ENCODE measurements at places on chromosomes 6 and 20.

GRCh38 chr20:32762754-32763201 lies 593 bp downstream of the DNMT3B start:
- DNase-seq = no peak

DNA sequence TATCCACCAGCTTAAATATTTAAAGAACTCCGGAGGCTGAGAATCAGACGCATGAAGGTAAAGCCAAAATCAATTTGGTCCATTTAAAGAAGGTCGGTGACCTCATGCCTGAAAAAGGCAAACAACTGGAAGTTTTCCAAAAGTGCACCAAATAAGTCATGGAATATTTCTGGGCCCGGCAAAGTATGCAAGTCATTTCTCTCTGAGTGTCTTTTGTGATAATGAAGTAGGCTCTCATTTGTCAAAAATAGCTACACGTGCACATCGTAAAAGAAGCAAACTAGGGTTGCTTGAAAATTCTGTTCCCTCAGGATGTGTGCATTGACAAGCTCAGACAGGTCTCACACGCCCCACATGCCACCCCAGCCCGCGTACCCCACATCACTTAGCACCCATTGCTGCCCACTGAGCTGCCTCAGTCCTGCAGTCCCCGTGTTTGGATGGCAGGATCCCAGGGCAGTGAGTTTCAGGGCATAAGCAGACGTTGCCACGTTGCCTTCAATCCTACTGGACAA lies 20.5 kb upstream of the PYGB start:
- DNase-seq = no peak

DNA sequence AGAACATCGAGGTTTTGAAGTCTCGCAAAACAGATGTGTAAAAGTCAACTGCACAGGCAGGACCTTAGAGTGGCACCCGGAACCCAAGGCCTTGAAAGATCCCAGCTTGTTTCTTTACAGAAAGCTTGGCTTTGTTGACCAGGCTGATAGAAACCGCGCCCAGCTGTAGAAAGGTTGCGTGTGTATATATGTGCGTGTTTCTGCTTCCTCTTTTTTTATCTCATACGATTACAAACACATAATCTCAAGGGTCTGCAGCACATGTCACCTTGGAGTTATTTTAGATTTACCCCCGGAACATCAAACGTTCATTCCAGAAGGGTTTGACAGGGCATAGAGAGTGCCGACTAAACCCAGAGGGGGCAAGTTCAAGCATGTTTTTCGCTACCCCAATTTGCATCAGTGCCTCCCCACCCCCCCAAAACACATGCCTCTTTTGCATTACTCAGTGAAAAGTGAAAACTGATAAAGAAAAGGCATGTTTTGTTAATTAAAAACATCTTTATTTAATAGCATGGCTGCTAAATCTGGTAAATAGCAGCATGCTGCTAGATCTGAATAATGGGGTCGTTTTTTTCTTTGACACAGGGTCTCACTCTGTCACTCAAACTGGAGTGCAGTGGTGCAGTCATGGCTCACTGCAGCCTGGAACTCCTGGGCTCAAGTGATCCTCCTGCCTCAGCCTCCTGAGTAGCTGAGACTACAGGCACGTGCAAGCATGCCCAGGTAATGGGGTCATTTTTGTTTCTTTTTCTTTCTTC lies 33.2 kb upstream of the NCOA3 start:
- no peak for DNase-seq

GRCh38 chr20:58906894-58907293 lies 54.4 kb downstream of the GNAS start:
- no peak for DNase-seq

Data from stimulated activated CD8-positive, alpha-beta memory T cell treated with anti-CD3 and anti-CD28 coated beads, Interleukin-7, amount 100 ng/mL, for 1 hour (primary cell).